ENCODE measurements at places on chromosomes 7 and 10.

- no peak for DNase-seq
These were observed 16.6 kb upstream of the ARPC1B start for GRCh38 chr7:99357701-99358490.

- no peak for DNase-seq
These were observed 261.4 kb upstream of the ZWINT start for GRCh38 chr10:56622335-56622973.

DNA sequence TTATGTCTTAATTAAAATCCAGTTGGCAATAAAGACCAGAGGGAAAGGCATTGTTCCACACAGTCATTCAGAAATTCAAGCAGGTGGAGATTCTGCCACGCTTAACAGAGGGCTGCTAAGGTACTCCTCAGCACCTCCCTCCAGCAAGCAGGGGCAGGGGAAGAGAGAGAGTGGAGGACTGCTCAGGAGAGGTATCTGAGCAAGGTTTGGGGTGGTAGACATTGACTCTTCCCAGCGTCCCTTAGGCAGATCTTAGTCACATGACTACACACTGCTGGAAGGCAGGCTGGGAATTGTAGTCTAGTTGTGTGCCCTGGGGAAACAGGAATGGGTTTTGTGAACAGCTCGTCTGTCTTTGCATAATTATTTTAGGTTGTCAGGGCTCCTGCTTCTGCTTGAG, 181.6 kb downstream of the NPSR1 start:
- no peak for DNase-seq

- no peak for DNase-seq
These were observed 46.1 kb upstream of the RAB18 start for GRCh38 chr10:27457966-27458365.

GRCh38 chr10:51121861-51122260, 47.6 kb downstream of the PRKG1 start:
- DNase-seq: no peak

GRCh38 chr7:42843205-42843800, 68.6 kb downstream of the C7orf25 start:
- no peak for DNase-seq

- no peak for DNase-seq
These were observed 145.3 kb upstream of the PRSS1 start for GRCh38 chr7:142603870-142604448.

DNA sequence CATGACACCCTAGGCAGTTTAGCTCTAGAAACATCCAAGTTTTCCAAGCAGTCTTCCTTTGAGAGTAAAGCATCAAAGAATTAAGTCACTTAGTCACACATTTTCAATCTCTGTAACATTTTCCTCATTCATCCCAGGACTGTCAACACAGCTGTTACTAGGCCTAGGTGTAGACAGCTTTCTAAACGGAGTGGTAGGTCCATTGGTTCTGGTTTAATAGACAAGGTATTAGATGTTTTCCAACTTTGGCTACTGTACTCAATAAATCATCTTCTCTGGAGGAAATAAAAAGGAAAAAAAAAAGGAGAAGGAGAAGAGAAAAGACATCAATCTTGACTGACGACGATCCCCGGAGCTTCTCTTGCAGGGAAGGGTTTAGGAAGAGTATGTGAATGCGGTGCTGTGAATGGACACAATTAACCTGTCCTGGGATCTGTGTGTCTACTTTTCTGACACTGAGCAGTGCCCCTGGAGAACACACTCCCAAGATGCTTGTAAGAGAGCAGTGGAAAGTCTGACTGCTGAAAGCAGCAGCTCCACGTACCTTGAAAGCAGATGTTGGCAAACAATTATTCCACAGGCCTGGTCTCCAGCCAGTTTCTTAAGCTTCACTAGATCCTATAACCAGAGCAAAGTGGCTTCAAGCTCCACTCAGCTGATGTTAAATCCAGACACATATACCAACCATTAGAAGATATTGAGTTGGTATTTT, 59.1 kb downstream of the CXCL12 start:
- DNase-seq: no peak

GRCh38 chr10:123912871-123913270, 21.3 kb upstream of the CPXM2 start:
- no peak for DNase-seq

DNA sequence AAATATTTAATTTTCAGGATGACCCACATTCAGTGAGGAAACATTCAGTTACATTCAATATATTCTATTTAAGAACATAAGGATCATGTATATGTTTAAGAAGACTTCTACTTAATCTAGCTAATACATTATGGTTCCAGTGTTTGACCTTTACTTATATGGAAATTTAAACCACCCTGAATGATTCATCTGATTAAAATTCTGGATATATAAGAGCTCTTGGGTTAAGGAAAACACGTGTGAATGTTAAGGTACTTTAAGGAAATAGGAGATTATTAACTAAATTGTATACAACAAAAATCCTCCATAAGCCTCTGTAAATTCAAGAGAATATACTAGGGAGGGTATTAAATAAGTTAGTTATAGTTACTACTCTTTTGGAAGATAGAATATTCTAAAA, 40.9 kb downstream of the HDAC9 start:
- DNase-seq: no peak

GRCh38 chr10:89216056-89216455, 8.9 kb upstream of the CH25H start:
- DNase-seq: no peak

DNA sequence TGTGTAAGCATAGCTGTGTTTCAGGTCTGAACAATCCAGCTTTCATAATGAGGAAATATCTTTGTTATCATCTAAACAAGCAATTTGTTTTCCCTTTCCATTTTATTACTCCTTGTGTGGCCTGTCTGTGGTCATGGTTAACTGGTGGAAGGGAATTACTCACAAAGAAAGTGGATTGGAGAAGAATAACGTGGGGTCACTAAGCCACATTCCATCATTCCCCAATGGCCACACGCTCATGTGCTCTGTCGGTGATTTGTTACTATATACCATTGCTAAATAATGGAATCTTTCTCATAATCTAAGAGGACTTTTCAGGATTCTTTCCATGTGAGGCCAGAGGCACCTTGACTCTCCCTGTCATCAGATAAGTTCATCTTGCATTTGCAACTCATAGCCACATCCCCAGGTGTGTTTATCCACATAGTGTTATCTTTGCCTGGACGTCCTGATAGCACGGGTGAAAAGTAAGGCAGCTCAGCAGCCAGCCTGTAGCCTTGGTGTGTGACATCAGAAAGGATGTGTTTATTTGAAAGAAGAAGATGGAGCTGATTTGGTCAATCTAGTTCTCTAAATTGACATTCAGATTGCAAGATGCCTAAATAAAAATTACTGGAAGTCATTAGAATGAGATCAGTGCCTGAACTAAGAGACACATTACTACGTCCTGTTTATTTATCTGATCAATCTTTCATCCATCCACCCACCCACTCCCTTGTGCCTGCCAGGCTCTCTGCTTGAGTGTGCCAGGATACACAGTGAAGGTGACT, 128.9 kb downstream of the CELF2 start:
- no peak for DNase-seq

GRCh38 chr7:2807460-2807844, 36.7 kb downstream of the GNA12 start:
- no peak for DNase-seq

GRCh38 chr10:14459665-14460064, 128.9 kb upstream of the FRMD4A start:
- DNase-seq: no peak

GRCh38 chr10:132813001-132813401, 27.1 kb upstream of the NKX6-2 start:
- no peak for DNase-seq

DNA sequence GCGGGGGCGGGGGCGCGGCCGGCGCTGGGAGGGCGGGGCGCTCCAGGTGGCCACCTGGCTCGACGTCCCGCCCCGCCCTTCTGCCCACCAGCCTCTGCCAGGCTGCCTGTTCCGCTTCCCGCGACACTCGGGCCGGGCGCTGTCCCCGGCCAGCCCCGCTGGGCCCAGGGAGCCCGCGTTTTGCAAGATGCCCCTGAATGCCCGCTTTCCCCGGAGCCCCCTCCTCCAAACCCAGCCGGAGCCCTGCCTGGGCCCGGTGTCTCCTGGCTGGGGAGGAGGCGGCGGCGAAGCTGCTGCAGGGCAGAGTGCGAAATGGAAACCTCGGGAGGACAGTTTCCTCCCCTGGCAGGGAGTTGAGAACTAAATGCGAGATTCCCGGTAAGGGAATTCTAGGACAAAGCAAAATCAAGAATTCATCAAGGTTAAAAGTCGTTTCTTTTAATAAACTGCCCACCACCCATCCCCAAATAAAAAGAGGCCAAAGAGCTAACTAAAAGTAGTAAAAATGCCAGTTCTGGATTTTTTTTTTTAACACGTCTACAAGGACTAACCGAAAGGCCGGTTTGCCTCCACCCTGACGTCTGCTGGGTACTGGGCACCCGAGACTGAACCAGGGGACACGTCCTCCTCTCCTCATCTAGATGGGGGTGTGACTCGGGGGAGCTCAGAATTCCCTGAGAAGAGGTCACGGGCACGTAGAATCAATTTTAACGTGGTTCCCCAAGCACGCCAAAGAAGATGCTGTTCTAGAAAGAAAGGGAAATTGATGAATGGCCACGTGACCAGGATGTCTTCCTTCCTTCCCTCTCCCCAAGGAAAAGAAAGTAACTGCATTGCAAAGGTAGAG, 200.4 kb upstream of the NFE2L3 start:
- no peak for DNase-seq

GRCh38 chr10:96272316-96273280, 1.2 kb upstream of the BLNK start:
- no peak for DNase-seq

DNA sequence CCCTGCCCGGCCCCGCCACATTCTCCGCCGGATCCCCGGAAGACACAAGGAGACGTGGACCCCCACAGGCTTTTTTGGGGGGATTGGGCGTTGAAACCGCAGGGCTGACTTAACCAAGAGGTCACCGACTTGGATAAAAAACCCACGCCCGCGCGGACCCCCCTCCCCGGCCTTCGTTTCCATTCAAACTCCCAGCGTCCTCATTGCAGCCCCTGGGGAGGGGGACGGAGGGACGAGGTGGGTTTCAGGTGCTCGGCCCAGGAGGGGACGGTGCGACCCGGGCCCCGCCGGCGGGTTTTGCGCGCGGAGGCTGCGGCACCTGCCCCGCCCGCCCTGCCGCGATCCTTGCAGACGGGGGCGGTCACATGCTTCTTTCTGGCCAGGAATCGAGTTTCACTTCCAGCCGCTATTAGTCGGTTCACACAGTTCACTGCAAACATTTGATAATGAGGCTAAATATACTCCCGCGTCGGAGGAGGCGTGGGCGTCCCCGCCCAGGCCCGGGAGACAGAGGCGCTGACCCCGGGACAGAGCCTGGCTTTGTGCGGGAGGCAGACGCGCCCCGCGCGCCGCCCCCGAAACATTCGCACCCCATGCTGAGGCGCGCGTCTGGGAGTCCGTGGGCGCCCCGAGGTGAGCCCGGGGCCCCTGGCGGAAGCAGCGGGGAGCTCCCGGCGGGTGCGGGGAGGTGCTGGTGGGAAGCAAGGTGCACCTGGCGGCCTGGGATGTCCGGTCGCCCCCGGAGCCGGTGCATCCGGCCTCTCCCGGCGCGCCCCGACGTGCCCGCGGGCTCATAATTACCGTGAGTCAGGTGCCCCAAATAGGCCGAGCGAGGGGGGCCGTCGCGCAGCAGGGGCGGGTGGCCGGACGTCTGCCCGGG, 2.7 kb upstream of the PDGFA start:
- no peak for DNase-seq

- DNase-seq: no peak
These were observed 62.6 kb upstream of the EN2 start for GRCh38 chr7:155395176-155395797.

DNA sequence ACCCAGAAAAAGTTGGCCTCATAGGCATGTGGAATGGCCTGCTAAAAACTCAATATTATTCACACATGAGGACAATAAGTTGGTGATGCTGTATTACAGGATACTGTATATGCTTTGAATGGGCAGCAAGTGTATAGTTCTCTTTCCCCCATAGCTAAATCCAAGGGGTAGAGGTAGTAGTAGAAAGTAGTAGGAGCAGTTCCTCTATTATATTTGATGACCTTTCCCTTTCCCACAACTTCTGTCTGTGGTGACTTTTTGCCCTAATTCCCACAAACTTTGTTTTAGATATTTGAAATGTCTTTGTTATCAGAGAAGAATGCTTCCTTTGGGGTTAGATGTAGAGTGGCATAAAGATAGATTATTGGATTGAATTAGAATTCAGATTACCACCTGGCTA, 154.0 kb upstream of the STEAP4 start:
- no peak for DNase-seq

GRCh38 chr7:103447073-103447960, 1.3 kb upstream of the SLC26A5 start:
- no peak for DNase-seq

DNA sequence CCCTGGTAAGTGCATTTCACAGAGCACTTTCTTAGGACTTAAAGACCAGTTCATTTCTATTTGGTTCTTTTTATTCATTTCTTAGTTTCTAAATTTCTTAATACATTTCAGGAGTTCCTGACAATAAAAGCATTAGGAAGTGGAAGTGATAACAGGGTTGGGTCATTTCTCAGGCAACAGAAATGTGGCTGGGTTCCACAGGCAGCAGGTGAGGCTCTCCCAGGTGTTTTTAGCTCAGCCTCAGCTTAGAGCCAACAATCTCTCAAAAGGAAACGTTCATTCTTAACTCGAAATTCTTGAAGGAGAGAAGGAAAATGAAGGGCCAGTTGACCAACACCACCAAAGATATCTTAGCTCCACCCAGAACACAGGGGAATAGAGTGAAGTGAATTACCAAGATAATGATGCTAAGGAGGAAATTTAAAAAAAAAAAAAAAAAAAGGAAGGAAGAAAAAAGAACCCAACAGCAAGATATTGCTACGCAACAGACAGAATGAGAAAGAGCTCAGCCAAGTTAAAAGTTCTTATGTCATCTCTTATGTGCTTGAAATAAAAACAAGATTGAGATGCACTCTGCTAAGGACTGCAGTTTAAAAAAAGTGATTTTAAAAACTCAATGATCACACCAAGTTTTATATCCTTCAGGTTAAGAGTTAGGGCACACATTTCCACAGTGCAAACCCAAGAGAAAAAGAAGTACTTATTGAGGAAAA, 230.1 kb downstream of the GLI3 start:
- no peak for DNase-seq

DNA sequence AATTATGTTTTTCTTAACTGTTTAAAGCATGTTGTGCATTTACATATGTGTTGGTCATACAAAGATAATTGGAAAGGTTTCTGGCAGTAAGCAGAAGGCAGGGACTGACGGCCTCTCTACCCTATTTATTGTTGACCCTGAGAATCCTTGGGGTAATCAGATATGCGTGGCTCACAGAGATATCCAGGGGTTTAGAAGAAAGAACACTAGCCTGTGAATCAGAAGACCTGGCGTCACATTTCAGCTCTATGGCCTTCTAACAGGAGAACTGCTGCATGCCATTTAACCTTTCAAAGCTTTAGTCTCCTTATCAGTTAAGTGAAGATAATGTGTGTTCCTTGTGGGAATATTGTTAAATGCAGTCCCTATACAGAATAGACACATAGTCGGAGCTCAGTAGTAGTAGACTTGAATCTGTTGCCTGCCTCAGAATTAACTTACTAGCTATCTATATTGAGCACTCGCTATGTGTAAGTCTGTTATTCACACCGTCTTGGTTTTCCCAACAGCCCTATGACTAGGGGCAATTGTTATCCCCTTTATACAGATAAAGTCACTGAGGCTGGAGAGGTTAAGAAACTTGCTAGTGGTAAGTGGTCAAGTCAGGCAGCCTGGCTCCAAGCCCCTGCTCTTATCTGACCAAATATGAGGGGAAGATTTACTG, 129.6 kb upstream of the ANKRD1 start:
- DNase-seq: no peak
